Omental fat pad (tissue), 4 donors: ENCODE measurements at places on chromosomes 5 and 9. TPM values are rescaled to one million over a fixed set of nuclear protein-coding genes. Genes with fewer than 3 reads are reported as not detected.

GRCh38 chr5:72110394-72111013, 3.2 kb downstream of the MAP1B start:
- no peak for DNase-seq

- DNase-seq = no peak
Measured at GRCh38 chr5:177498013-177498787, 796 bp upstream of the PDLIM7 start.

Gene GPR151
- total RNA-seq = not detected

Gene GAS1
- total RNA-seq = 109 TPM

- DNase-seq = no peak
Measured at GRCh38 chr9:120386390-120387131, 193.4 kb downstream of the CDK5RAP2 start.

DNA sequence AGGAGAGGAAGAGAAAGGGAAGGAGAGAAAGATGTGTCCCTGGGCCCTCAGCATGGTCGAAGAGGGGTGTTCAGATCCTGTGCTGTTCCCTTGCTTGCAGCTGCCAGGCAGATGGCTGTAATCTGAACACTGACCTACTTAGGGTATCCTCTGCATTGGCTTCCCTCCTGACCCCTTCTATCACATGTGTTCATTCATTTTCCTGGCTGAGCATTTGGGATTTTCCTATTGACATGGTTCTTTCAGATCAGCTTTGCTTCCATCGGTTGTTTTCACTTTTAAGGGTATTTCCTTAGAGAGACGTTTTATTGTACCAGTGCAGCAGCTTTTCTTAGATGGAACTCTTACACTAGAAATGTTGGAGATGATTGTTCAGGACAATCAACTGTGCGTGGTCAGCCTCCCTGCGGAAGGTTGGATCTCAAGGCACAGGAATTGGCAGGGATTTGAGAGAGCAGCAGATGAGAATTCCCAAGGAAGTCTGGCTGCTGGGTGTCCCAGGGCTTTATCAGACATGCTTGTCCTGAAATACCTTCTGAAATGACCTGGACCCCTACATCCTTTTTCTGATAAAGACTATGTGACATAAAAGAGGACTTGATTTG, 26.0 kb downstream of the ACTBL2 start:
- no peak for DNase-seq

DNA sequence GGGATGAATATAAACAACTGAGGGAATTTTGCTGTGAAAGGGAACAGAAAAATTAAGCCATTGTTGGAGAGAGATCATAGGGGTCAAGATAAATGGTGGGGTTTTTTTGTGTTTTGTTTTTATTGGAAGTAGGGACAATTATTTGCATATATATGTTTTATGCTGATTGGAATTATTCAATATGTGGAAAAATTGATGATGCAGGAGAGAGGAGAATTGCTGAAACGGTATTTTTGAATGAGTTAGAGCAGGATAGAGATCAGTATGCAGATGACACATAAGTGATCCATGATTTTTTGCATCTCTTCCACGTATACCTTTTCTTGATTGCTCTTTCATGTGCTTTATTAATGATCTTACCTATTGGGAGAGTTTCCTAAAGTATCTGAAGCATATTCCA, 67.5 kb downstream of the NIPBL start:
- no peak for DNase-seq

DNA sequence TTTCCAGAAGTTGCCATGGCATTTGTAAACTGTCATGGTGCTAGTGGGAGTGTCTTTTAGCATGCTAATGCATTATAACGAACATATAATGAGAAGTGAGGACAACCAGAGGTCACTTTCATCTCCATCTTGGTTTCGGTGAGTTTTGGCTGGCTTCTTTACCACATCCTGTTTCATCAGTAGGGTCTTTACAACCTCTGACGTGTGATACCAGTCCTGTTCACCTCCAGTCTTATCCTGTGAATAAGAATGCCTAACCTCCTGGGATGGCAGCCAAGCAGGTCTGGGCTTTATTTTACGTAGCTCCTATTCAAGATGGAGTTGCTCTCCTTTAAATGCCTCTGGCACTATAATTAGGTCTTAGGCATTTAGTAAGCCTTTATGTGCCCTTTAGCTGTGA, 20.4 kb upstream of the RFK start:
- no peak for DNase-seq

Gene SLC6A3
- total RNA-seq = 1.2 TPM

Gene ANXA1
- 1,524 TPM for total RNA-seq

GRCh38 chr5:102902647-102903046, 147.5 kb downstream of the PAM start:
- no peak for DNase-seq

Gene CTNND2
- total RNA-seq = 1.3 TPM

GRCh38 chr5:111201705-111202104, 22.5 kb upstream of the CAMK4 start:
- no peak for DNase-seq

DNA sequence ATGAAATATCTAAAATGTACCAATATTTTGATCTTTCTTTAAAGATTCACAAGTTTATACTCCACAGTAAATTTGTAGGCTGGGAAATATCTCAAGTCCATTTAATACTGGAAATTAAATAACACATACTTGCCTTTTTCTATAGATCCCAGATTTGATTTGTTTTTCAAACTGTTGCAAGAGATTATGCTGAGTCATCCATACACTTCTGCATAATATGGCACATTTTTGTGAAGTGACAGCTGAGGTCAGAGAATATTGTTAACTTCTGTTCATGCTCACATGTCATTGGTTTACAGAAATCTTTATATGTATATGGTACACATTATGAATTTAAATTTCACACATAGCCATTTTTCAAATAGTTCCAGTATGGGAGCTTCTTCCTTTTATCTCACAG, 1066.3 kb upstream of the NUDT12 start:
- no peak for DNase-seq

- DNase-seq = no peak
Measured at GRCh38 chr9:115445655-115446054, 327.7 kb upstream of the TNC start.

Gene GMCL2
- not detected for total RNA-seq

DNA sequence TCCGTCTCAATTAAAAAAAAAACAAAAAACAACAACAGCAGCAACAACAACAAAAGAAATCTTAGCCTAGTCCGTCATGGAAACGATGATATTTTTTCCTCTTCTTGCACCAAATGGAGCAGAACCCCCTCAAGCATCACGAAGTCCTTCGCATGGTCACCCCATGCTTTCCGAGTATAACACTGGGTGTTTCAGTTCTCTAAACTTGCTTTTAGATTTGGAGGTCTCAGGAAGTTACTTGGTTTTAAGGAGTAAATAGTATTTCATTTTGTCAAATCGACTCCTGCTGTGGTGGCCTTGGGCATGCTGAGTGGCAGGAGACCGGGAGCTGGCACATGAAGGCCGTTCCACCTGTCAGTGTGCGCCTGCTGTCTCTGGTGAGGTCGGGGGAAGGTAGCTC, 118.5 kb upstream of the CACNA1B start:
- no peak for DNase-seq

DNA sequence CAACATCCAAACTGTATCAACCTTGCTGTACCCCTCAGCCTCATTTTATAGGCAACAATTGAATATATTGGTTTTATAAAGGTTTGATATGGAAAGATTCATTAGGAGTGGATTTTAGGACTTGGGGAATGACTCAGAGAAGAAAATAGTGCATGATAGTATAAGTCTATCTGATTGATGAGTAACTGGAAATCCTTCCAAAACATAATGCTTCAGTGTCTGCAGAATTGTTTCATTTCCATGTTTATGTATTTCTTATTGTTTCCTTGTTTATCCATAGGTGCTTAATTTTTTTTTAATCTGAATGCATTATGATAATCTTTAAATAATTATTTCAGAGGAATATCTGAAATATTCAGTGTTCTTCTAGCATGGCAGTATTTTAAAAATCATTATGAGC, 12.6 kb downstream of the JAK2 start:
- no peak for DNase-seq

DNA sequence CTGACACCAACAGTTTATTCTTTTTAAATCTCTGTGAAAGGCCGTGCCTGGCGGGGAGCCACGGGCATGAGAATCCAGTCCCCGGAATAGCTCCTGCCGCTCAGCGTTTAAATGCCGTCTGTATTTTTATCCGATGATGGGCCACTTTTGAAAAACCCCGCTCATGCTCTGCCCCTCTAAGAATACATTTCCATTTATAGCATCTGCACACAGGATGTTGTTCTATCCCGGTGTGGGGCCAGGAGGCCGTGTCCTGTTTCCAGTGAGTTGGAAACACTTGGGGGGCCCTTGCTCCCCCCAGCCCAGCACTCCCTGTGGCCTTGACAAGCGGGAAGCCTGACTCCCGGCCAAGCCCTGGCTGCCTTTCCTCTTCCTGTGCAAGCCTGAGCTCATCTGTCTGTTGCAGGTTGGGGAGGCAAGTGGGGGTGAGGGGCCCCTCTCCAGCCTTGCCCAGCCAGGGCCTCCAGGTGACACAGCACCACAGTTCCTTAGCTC, 39.0 kb downstream of the ERGIC1 start:
- no peak for DNase-seq

Gene SLC23A1
- not detected for total RNA-seq

DNA sequence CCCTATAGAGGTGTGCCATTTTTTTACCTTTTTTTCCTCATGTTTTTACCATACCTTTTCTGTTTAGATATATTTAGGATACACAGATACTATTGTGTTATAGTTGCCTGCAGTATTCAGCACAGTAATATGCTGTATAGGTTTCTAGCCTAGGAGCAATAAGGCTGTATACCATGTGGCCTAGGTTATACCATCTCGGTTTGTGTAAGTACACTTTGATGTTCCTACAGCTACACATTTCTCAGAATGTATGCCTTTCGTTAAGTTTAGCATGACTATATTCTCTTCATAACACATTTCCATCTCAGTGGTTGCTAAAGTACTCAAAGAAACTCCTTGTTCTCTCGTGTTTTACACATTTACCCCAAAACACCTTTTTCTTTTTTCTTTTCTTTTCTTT, 23.0 kb downstream of the UBE2D2 start:
- no peak for DNase-seq

Gene FRMD3
- total RNA-seq = 47.1 TPM

DNA sequence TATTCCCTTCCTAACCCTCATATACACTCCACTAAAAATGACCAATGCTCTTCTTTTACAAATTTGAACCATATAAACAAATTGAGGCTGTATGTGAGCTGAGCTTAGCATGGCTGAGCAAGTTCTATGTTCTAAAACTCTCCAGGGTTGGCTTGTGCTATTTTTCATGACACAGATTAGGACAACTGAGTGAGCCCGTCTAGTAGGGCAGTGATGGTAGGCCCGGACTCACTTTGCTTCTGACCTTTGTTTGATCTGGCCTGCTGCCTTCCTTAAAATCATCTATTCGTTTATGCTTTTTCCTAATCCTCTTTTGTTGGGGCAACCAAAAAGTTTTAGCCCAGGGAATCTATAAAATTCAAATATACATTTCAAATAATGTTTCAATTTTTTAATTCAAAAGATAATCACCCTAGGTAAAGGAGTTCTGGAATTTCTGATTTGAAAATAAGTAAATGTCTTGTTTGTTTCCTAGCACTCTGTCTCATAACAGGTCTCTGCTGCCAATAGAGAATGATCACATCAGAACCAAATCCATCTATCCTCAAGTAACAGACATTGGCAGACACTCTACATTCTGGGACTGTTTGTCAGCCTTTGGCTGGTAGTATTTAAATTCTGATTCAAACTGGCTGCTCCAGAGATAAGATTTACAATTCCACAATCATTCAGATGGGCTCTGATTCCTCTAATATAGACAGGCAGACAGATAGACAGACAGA, 217.0 kb upstream of the TARS1 start:
- DNase-seq = no peak

Gene PCDHB15
- total RNA-seq = 6.0 TPM

- no peak for DNase-seq
Measured at GRCh38 chr9:122075135-122076030, 17.7 kb downstream of the TTLL11 start.

DNA sequence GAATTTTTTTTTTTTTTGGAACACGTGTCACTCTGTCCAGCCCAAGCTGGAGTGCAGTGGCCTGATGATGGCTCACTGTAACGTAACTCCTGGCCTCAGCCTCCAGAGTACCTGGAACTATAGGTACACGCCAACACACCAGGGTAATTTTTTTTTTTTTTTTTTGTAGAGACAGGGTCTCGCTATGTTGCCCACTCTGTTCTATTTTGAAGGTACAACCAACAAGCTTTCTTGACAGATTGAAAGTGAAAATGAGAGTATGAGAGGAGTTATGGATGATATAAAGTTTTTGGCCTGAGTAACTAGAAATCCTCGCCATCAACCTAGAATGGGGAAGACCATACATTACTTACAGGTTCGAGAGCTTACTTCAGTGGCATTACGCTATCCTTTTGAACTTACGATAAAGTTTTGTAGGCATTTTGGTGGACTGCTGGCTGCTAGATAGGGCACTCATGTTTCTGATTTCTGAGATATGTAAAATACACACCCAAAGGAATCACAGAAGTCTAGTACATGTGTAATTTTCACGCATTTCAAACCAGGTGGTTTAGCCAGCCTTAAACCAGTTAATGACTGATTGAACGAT, 806 bp upstream of the CDC42SE2 start:
- no peak for DNase-seq

- no peak for DNase-seq
Measured at GRCh38 chr5:98433022-98433421, 340.4 kb upstream of the RGMB start.

DNA sequence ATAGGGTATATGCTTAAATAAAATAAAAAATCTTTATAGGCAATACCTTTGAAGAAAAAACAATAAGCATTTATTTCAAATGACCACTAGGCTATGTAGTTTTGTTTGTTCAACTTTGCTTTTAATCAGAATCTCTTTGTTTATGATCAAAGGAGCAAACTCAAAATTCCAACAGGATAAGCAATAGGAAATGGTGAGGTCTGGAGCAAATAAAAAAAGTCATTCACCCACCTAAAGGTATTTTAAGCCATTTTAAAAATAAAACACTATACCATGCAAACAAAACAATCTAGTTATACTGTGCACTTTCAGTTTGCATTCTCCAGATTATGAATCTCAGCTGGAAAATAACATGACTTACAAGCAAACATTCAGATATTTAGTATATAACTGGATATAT, 35.3 kb upstream of the CYFIP2 start:
- DNase-seq = no peak

- DNase-seq = no peak
Measured at GRCh38 chr5:106093134-106093533, 1577.6 kb downstream of the EFNA5 start.

- DNase-seq = no peak
Measured at GRCh38 chr5:143771602-143772001, 40.4 kb upstream of the HMHB1 start.

GRCh38 chr5:124630767-124631704, 115.4 kb downstream of the ZNF608 start:
- no peak for DNase-seq

GRCh38 chr5:95080441-95080840, 204.5 kb downstream of the MCTP1 start:
- no peak for DNase-seq

DNA sequence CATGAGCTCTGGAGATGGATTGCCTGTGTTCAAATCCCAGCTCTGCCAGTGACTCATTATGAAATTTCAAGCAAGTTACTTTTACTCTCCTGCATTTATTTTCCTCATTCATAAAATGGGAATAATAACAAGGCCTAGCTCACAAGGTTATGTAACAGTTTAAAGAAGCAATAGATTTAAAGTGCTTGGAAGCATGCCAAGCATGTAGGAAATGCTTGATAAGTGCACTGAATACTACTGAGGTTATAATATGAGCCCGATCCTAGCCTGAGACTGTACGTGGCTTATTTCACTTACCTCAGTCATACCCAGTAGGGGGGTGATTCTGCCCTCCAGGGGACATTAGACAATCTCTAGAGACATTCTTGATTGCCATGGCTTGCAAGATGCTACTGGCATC, 734.1 kb upstream of the WWC1 start:
- DNase-seq = no peak
